ENCODE measurements at places on chromosomes 5 and 9.

DNA sequence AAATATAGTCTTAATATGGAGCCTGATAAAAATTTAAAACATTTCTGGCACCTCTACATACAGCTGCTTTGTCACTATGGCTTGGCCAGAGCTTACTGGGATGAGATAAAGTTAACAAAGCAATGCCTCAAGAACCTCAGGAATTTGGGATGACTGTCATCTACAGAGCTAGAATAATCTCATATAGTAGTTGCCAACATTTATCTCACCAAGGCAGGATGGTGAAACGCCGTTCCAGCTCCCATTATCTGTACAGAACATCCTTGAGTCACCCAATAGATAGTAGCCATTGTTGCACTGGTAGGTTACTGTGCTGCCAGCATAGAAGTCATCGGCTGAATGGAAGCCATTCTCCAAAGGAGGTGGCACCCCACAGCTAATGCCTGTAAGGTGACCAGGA lies 94.6 kb upstream of the TXNDC8 start:
- DNase-seq: no peak

GRCh38 chr5:93990504-93991070 lies 249.2 kb upstream of the POU5F2 start:
- no peak for DNase-seq

DNA sequence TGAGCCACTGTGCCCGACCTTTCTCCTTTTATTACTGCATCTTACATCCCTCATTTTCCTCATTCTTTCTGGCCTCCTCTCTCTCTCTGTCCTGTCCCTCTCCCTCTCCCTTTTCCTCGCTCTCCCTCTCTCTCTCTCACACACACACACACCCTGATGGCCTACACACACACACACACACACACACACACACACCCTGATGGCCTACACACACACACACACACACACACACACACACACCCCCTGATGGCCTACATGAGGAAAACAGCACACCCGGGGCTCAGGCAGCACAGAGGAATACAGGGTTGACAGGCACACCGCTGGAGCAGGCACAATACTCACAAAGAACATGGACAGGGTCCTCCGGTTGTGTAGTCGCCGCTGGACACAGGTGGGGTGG lies 3.8 kb upstream of the FCHSD1 start:
- no peak for DNase-seq

GRCh38 chr5:94745786-94746730 lies 127.6 kb downstream of the SLF1 start:
- no peak for DNase-seq

GRCh38 chr5:66223637-66224036 lies 79.5 kb downstream of the SREK1 start:
- DNase-seq: no peak

- DNase-seq: peak; percentile 57
Observed at GRCh38 chr9:35051069-35051967, 21.1 kb downstream of the VCP start.

- no peak for DNase-seq
Observed at GRCh38 chr5:117733051-117733450, 1158.4 kb upstream of the SEMA6A start.

GRCh38 chr5:149170299-149170698 lies 29.0 kb downstream of the ABLIM3 start:
- DNase-seq: no peak

DNA sequence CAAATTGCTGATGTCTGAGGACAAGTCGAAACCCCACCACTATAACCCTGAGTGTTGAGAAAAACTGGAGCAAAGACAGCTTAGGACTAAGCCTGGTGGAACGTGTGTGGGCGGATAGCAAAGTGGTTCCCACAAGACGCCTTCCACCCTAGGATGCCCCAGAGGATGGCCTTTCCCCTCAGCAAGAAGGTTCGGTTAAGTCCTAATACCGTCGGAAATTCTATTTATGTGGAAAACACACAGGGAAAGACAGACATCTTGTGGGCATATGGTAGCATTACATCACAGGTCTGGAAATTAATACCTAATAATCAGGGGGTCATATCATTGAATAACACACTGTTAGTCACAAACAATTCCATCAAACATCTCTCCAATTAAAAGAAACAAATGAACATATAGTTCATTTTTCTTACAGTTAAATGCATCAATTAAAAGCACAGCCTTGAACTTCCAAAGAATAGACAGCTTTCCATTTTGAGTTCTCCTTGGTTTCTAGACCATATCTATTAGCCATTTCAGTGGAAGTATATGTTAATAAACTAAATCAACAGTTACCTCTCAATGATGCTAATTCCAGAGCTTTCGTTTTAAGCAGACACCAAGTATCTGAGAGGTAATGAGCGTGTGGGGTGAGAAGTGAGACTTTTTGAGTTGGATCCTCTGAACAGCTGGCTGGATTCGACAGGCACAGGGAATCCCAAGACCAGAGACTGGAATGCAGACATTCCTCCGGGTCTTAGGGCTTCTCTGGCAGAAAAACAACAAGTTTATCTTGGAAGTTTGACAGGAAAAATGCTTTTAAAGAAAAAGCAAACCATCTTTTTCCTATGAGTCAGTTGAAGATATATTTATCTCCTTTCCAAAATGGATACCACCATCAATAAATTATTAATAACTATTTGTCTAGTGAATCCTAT lies 2.9 kb upstream of the ICE1 start:
- peak; percentile 28 for DNase-seq

DNA sequence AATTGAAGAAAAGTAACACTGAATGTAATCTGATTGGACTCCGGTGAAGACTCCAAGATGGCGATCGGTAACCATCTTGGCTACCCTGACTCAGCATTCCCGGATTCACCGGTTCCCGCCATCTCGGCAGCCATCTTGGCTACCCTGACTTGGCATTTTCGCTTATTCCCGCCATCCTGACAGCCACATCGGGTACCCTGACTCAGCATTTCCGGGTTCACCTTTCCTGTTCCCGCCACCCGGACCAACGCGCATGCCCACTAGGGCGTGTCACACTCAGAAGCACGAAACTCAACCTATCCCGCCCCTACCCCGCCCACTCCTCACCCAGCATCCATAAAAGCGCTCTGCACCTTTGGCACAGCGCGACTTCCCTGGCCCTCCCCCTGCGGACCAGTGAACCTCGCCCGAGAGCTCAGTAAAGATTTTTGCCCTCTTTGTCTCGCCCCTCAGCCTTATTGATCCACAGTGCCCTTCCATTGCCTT lies 17.2 kb downstream of the SPTLC1 start:
- DNase-seq: peak; percentile 78

DNA sequence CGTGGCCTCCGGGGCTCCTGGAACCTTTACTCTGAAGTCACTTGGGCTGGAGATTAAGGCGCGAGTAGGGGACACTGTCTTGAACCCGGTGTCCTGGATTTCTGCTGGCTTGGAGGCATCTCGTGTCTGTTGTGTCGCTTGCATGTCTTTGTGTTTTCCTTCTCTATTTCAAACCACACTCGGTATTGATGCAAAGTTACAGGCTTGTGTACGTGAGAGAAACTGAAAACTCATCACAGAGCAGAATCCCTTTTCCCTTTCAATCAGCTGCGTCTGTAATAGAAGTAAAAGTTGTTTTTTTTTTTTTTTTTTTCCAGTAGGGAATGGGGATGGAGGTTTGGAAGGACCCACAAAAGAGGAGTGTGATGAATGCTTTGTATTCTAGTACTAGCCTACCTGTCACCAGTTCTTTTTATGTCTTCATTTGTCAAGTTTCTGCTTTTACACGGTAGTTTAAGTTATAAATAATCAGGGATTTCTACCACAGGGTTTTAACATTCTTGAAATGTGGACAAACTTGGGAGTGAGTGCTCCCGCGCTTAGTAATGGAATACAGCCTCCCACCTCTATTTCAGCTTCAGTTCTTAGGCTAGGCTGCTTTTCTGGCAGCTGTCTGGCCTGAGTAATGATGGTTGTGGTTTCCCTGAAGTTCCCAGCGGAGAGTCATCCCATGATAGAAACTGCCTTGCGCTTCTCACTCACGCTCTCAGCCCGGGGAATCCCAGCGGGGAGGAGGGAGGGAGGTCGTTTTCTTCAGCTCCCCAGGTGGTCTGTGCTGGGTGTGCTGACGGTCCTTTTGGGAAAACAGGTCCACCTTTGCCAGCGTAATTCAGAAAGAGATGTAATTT lies 763 bp downstream of the TJP2 start:
- peak; percentile 19 for DNase-seq

DNA sequence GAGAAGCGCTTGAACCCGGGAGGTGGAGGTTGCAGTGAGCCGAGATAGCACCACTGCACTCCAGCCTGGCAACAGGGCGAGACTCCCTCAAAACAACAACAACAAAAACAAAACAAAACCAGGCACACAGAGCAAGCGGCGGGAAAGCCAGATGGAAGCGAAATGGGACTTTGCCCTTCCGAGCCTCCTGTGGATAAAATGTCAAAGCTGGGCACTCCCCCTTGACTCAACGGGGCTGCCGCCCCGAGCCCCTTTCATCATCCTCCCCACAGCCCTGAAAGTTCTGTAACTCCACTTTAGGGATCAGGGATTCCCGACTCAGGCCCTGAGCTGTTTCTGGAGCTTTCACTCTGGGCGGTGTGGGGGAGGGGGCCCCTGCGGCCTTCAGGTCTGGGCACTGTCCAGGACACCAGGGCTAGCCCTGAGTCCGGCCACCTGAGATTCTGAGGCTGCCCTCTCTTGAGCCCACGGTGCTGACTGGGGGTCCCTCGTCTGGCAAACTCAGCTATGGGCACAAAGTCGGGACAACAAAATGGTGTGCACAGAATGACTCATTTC lies 30.6 kb upstream of the OBP2B start:
- no peak for DNase-seq

DNA sequence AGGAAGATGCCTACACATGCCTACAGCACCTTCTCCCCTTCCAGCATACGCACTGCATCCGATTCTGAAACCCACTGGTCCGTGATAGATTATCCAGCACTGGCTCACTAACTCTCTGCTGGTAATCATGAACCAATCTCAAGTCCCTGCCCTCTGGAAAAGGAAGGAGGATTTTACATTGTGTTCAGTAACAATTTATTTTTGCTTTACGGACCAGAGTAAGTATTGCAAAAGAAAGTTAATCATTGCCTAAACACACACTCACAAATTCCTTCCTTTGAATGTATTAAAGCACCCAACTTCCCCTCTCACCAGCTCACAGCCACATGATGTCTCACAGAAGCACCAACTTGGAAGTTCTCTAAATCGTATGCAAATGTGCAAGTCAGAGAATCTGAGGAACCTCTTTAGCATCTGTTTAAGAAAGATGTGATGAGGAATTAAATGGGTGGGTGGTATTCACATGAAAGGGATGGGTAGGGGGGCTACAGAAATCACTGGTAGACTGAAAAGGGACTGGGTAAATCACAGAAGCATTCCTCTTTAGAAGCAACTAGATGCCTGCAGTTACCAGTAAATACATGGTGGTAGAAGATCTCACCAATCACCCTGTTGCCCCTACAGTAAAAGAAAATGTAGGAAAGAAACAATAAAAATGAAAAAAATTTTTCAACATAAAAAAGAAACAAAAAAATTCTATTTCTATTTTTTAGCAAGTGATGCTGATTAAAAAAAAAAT lies 8.4 kb downstream of the GNAQ start:
- DNase-seq: peak; percentile 18

- no peak for DNase-seq
Observed at GRCh38 chr5:168611165-168611564, 32.0 kb upstream of the PANK3 start.

DNA sequence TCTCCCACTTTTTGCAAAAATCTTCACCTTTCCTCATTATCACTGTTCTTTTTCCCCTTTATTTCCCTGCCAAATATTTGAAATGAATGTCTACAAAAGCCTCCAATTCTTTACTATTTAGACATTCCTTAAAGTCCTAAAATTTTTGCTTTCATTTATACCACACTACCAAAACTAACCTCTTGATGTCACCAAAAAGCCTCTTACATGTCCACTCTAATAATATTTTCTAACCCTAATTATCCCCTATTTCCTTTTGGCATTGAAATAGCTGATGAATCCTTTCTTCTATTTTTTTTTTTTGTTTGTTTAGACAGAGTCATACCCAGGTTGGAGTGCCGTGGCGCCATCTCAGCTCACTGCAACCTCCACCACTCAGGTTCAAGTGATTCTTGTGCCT lies 32.3 kb upstream of the NRG2 start:
- no peak for DNase-seq

DNA sequence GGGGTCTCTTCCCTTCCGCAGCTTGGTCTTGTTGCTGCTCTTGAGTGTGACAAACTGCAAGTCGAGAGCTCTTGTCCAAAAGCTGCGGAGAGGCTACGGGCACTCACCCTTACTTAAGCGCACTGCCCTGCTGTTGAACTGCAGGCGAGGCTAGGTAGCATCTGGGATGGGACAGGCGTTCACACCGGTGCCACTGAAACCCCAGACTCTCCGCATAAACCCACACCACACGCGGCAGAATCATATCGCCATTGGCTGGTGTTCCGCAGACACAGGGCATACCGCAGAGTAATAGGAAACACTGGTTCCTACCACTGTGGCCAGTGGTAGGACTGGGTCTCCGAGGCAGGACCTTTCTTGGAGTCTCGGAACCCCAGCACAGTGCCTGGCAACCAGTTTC lies 2.2 kb upstream of the NPR3 start:
- DNase-seq: no peak

GRCh38 chr9:72326641-72327040 lies 38.4 kb downstream of the ZFAND5 start:
- DNase-seq: no peak

DNA sequence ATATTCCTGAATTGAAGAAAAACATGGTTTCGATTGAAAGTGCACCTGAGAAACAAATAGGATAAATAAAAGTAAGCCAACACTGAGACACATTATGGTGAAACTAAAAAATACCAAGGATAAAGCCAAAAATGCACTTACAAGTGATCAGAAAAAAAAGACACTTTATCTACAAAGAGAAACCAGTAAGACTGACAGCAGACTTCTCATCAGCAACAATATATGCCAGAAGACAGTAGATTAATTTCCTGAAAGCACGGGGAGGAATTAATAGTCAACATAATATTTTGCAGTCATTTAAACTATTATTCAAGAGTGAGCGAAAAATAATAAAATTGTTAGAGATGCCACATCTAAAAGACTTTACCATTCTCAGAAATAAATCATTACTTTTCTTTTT lies 172.7 kb upstream of the MAST4 start:
- DNase-seq: no peak

GRCh38 chr9:75482566-75482965 lies 394.3 kb downstream of the OSTF1 start:
- no peak for DNase-seq

DNA sequence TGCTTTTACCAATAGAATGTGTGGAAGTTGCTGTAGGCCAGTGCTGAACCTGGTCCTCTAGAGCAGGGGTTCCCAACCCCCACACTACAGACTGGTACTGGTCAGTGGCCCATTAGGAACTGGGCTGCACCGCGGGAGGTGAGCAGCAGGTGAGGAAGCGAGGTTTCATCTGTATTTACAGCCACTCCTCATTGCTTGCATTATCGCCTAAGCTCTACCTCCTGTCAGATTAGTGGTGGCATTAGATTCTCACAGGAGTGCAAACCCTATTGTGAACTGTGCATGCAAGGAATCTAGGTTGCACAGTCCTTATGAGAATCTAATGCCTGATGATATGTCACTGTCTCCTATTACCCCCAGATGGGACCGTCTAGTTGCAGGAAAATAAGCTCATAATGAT lies 6.1 kb upstream of the CCDC152 start:
- no peak for DNase-seq

GRCh38 chr5:149206524-149207141 lies 65.0 kb upstream of the AFAP1L1 start:
- no peak for DNase-seq

GRCh38 chr9:99433095-99433494 lies 211.0 kb downstream of the SEC61B start:
- DNase-seq: no peak

Measured in CD4-positive, alpha-beta T cell treated with Interleukin-10 for 1 hour (primary cell).